B cell (primary cell): ENCODE measurements at places on chromosomes 11 and 22.

DNA sequence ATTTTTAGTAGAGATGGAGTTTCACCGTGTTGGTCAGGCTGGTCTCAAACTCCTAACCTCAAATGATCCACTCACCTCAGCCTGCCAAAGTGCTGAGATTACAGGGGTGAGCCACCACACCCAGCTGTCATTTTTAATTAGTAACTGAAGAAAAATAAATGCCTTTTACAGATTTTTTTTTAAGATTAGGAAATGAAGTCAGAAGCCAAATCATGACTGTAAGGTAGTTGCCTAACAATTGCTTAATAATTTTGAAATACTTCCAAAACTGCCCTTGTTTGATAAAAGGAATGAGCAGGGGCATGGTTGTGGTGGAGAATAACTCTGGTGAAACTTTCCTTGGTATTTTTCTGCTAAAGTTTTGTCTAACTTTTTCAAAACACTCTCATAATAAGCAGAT, 98.9 kb upstream of the SLC5A12 start:
- DNase-seq: no peak

DNA sequence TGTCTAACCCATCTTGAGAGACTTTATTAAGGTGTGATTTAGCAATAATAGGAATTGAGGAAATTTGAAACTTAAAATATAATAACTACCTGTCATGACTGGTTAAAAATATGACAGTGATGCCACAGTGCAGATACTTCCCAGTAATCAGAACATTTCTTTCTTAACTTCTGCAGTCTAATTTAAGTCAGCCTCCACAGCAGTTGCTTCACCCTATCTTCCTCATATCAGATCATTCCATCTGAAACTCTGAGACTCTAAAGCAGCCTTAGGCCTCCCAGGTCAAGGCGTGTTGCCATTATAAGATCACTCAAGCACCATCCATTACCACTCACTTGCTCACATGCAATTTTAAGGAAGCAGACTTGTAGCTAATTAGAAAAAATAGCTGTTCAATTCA, 302.2 kb downstream of the AASDHPPT start:
- no peak for DNase-seq

DNA sequence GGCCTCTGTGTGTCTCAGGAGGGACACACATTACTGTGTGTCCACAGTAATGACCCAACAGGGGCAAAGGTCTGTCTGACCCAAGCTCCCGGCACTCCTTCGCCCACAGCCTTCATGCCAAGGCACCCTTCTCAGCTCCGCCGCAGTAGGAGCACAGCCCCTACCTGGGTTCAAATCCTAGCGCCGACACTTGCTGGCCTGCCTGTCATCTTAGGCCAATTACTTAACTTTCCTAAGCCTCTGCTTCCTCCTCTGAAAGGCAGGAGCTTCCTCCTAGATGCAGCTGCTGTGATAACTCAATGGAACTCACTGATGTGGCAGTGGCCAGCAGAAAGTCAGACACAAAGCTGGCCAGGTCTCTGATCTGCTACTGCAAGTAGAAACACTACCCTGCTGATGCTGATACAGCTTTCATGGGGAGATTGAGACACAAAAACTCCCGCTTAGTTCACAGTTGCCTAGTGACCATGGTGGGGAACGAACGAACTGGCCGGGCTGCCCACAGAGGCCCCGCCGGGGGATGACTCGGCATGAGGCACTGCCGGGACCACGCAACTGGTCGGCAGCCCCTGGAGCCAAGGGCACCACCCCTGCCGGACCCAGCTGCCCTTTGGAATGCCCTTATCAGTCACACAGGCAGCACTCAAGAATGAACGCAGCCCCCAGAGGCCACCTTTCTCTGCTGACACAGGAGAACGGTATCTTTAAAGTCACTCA, 8.1 kb downstream of the EHD1 start:
- DNase-seq: no peak

- no peak for DNase-seq
Measured at GRCh38 chr11:71917646-71918140, 10.7 kb downstream of the XNDC1N start.

GRCh38 chr11:34427186-34427805, 11.4 kb upstream of the CAT start:
- no peak for DNase-seq

GRCh38 chr11:111097191-111097590, 148.3 kb upstream of the POU2AF2 start:
- no peak for DNase-seq

DNA sequence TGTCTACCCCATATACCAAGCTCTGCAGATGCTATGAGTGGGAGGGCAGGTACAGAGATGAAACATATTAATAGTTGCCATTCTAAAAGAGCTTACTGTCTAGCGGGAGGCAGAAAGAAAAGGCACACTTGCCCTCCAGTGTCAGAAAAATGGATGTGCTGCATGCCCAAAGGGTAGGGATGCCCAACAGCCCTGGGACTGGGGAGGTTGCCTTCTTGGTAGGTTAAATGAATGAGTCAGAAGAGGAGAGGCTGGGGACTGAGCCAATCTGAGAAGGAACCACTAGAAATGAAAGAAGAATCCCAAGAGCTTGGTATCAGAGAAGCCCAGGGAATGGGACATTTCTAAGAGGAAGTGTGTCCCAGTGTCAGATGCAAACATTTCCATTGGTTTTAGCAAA, 1.2 kb downstream of the BIRC3 start:
- DNase-seq: peak; percentile 64

DNA sequence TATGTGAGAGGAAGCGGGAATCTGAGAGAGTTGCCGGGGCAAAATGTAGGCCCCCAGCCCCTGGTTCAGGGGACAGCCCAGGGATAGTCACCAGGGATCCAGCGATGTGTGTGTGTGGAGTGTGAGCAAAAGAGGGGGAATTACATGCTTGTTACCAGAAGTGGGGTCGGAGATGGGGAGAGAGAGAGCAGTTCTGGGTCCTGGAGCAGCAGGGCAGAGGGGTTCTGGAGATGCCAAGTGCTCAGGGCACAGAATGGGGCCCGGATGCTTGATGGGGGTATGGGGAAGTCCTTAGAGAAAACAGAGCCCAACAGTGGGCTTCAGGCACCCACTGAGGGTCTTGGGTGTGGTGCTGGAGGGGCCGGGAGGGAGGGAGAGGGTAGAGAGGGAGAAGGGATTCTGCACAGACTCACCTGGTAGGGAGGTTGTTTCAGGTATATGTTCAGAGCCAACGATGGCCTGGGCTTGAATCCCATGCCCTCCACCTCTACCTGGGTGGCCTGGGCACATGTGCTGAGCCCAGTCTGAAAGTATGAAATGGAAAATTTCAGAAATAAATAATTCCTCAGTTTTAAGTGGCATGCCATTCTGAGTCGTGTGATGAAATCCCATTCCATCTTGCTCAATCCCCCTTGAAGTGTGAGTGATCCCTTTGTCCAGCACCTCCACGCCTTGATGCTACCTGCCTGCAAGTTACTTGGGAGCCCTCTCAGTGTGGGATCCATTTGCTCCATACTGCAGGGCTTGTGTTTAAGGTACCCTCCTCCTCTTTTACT, 12.4 kb downstream of the SMIM38 start:
- no peak for DNase-seq

GRCh38 chr11:12160680-12161079, 50.3 kb downstream of the MICAL2 start:
- no peak for DNase-seq

DNA sequence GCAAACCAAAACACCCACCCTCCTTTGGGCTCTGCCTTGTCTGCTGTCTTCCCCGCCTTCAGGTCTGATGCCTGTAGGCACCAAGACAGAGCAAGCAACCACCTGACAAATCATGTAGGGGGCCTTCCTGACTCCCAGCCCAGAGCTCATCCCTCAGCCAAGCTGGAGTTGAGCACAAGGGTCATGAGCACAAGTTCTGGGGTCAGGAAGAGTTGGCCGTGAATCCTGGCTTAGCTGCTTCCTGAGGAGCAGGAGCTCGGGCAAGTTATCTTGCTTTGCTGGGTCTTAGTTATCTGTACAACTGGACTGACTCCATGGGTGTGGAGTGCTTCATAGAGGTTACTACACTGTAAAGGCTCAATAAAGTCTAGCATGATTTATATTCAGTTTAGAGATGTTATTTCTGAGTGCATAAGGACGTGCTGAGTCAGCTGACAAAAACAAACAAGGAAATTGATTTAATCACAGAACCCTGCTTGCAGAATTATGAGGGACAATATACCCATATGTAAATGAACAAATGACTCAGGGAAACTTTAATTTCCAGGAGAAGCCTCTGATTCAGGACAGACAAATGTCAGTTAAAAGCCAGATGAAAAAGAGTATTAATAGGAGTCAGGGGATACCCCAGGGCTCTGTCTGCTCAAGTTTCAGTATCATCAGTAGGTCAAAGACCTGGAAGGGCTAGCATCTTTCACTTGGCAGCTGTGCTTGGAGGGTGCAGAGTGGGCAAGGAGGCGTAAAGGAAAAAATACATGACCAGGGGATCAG, 15.0 kb upstream of the APOA1 start:
- no peak for DNase-seq

- DNase-seq: no peak
Measured at GRCh38 chr22:20532256-20532993, 25.0 kb downstream of the MED15 start.

GRCh38 chr11:8263109-8263768, 439 bp downstream of the LMO1 start:
- DNase-seq: peak; percentile 47

DNA sequence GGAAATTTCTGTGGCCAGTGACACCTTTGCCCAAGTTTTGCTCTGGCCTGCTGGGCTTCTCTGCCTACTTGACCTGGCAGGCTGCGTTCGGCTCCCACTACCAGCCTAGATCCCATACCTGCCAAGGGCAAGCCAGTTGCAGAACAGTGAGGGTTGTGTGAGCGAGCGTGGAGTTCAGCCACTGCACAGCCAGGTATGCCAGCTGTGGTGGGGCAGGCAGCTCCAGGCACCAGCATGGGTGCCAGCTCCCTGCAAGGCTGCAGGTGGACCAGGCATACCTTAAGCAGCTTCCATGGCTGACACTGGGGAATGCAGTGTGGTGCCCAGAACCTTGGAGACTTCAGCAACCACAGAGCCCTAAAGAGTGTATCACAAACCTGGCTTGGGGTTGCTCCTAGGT, 133.5 kb downstream of the LDLRAD3 start:
- DNase-seq: no peak

GRCh38 chr11:32435511-32435941, at the start of gene WT1:
TSS of gene WT1 (minus strand) at chr11:32435539.
- no peak for DNase-seq

DNA sequence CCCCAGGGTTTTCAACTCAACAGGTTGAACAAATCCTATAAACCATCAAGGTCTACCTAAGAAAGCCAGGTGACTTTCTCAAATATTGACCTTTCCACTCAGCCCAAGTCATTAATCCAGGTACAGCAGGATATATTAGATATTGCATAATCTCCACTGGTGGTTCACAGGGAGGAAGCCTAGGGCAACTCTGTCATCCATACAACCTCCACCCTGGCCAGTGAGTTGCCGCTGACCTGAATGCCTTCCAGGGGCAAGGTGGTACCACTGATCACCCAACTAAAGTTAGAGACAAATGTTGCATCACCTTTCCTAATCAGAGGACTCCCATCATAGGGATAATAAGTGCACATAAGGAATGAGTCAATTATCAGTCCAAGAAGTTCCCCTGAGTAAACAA, 22.9 kb downstream of the GUCD1 start:
- DNase-seq: no peak

DNA sequence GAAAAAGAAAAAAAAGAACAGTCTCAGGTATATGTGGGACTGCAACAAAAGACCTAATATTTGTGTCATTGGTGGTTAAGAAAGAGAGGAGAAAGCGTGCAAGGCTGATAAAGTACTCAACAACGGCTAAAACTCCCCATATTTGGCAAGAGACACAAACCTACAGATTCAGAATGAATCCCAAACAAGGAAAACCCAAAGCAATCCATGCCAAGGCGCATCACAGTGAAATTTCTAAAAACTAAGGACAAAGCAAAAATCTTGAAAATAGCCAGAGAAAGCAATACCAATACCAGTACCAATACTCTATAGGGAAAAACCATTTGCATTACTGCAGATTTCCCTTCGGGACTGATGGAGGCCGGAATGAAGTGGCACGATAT, 32.4 kb upstream of the SEPTIN5 start:
- DNase-seq: no peak

DNA sequence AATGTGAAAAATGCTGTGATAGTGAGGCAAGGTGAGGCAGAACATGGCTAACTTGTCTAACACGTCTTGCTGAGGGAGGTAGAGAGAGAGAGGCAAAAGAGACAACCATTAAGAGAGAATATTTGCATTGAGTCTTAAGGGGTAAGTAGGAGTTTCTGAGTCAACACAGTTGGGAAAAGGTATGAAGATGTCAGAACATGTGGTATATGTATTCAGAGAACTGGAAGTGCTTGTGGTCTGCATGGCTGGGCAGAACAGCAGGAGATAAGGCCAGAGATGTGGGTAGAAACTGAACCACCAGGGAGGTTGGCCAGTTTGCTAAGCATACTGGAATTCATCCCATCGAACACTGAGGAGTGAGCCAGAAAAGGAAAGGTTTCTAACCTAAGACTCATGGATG, 25.0 kb upstream of the SLC5A1 start:
- DNase-seq: no peak

- no peak for DNase-seq
Measured at GRCh38 chr22:40263191-40263590, 83.1 kb upstream of the ADSL start.

GRCh38 chr11:12824281-12825041, 150.2 kb downstream of the TEAD1 start:
- no peak for DNase-seq

DNA sequence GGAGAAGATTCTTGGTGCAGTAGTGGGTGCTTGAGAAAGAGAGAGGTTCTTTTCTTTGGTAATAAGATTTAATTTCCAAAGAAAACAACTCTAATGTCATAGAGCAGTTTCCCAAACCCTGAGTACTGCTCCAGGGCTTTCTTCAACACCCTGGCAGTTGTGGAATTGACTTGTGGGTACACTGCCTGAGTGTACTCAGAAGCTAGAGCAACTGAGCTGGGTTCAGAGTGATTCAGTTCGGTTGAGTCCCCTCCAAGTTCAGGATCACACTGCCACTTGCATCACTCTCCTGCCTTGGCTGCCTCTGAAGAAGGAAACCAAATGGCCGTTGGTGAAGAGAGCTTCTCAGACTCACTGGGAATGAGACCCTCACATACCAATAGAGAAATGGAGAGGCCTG, 5.3 kb downstream of the DMC1 start:
- DNase-seq: no peak

DNA sequence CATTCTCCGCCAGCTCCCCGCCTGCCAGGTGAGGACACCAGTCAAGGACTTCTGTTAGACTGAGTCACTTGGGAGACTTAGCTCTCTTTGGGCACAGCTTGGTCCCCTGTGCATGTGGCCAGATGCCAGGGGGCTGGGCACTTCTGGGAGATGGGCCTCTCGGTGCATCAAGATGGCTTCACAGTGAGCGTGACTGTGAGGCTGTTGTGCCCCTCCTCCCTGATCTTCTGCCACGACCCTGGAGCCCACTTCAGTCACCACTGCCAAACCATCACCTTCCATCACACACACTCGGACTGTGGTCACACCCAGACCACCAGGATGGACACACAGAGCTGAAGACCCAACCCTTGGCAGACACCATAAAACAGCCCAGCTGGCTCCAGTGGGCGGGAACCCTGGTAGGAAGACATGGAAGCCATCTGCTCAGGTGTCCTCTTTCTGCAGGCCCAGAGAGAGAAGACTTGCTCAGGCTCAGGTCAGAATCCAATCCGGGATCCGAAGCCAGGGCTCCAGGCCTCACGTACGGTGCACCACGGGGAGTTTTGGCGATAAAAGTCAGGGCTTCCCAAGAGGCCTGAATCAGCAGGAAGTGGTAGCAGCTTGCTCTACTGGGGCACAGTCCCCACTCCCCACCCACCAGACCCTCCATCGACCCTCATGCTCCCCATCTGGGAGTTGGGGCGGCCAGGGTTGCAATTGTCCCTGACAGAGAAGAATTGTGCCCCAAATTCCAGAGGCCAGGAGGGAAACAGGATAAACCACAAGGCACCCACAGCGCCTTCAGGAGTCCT, 29.8 kb upstream of the CD5 start:
- DNase-seq: no peak
